Endothelial cell (in vitro differentiated cells): ENCODE measurements at places on chromosomes 7 and 10. TPM values are rescaled to one million over a fixed set of nuclear protein-coding genes. Genes with fewer than 3 reads are reported as not detected.
A peak's percentile ranks its signal among the peaks of the same experiment; 100 is the strongest.

GRCh38 chr7:33261585-33261984 is 132.2 kb downstream of the BBS9 start:
- no peaks in the 10 kb centered on the region for H3K27me3 ChIP-seq
- H3K27ac ChIP-seq: no peak overlapping the region

NRF1 gene
- total RNA-seq: 18.1 TPM

DNA sequence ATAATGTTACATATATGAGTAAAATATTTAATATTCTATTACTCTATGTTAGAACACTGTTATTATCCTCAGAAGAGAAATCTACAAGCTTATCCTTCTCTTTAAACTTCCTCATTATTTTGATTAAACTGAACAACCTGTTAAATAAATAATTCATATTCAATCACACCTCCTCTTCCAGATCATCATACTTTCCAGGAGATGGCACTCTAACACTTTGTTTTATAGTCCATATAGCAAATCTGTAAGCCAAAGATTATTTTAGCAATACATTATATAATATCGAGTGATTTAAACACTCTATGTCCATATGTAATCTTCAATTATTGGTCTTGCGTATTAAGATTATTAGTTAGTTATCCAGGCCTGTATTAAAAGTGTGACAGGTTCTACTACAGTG is 694.1 kb downstream of the ANKRD7 start:
- no peak for DNase-seq
- H3K27ac ChIP-seq: no peak overlapping the region
- H3K4me1 ChIP-seq: no peaks in the 10 kb centered on the region
- no peaks in the 10 kb centered on the region for H3K36me3 ChIP-seq
- H3K27me3 ChIP-seq: no peaks in the 10 kb centered on the region
- no peak overlapping the region for H3K4me3 ChIP-seq

DNA sequence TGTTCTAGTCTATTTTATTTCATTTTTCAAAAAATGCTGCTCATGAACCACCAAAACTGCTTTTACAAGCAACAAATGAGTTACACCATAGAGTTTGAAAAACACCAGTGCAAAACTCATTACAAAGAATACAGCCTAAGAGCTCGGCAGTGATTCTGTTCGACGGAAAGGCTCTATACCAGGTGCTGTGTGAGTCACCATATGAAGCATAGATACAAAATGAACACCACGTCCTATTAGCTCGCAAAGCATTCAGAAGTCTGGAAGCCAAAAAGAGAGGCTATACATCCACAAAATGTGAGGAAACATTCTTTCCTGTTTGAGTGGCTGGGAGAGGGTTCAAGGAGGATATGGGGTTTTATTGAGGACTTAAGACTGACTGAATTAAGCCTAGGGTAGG is 136.1 kb downstream of the ATE1 start:
- peaks cover 10% of the 10 kb centered on the region for H3K4me1 ChIP-seq
- peaks cover 7% of the 10 kb centered on the region for H3K36me3 ChIP-seq
- no peaks in the 10 kb centered on the region for H3K27me3 ChIP-seq
- H3K27ac ChIP-seq: peak overlapping the region; percentile 64
- no peak for DNase-seq
